ENCODE measurements at places on chromosomes 3 and 15. TPM values are rescaled to one million over a fixed set of nuclear protein-coding genes. Genes with fewer than 3 reads are reported as not detected.
A peak's percentile ranks its signal among the peaks of the same experiment; 100 is the strongest.

DNA sequence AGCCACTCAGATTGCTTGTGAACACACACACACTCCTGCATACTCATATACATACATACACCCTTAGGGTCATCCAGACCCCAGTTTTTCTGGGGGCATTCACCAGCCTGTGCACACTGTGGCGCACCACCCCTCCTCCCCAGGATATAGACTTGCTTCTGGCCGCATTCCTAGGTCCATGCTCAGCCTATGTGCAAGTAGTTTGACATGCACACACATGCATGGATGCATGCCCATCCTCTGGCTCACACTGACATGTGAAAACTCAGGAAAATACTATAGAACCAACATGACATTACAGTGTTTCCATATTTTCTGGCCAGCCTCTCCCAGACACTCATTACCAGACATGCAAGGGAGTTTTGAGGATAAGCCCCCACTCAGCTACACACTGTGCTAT lies 79.3 kb upstream of the POLG start:
- DNase-seq = no peak

DNA sequence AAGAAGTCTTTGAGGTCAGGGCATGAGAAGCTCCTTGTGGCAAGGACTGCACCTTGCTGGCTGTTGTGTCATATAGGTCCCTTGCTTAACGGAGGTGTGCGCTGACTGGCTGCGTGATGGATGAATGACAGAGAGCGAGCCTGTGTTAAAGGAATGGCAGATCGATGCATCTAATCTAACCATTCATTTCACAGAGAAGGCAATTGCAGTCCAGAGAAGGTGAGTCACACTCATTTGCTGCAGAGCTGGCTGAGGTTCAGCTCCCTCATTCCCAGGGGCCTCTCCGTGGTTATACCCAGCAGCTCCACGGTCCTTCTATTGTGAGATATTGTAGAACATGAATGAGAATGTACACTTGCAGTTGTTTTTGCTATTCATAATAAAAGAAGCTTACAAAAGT lies 289.3 kb downstream of the EPHB1 start:
- no peak for DNase-seq

GRCh38 chr15:76696840-76697239 lies 208.3 kb downstream of the SCAPER start:
- DNase-seq = no peak

- peak; percentile 82 for DNase-seq
These were observed 34.3 kb upstream of the APH1B start for GRCh38 chr15:63243101-63243500.

DNA sequence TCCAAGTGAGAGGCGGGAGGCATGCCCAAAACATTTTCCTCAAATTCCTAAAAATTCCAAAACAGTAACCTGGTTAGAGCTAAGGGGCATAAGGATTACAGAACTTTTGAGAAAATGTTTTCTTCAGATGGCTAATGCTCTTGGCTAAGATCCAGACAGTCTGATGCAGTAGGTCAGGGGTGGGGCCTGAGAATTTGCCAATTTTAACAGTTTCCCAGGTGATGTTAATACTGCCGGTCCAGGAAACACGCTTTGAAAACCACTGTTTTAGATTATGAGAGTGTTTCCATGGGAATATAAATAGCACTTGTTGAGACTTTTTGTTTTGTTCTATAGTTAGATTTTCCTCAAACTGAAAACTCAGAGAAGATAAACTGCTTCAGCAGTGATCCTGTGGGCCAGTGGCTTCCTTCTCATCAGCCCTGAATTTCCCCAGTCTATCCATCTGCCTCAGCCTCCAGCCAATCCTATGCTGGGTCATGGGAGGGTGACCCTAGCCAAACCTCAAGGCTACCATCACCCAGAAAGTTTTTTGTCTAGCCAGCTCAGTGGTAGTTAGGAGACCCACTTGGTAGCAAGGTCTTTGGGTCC lies 71.6 kb upstream of the ACP3 start:
- no peak for DNase-seq

DNA sequence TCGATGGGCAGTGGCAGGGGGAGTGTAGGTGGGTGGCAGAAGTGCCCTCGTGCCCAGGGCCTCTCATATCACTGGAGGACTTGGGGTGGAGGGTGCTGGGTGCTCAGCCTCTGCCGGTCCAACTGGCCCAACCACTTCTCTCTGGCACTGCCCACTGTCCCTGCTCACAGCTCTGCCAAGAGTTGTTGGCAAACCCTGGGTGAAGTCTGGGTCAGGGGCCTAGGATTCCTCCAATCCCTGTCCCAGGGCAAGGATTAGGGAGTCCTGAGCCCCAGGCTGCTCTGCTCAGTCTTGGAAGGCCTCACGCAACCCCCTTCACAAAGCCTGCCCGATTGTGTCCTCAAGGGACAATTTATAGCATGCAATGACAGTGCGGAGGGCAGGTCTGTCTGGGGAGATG lies 5.2 kb upstream of the PRKCD start:
- no peak for DNase-seq

DNA sequence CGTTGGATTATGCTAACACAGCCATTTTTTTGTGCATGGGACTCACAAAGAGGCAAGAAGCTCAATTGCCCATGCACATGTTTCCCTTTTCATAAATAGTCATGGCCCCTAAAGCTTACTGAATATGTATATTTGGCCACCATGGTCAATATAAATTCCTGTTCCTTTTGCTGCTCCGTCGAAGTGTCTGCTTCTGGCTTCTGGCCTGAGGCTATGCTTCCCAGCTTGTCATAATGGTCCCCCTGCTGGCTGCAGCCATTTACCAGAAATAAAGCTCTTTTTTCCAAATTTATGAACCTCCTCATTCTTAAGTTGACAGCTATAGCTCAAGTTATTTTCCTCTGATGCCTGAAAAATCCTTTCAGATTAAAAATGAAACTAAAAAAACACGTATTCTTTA lies 602.1 kb downstream of the VGLL3 start:
- DNase-seq = no peak

- no peak for DNase-seq
These were observed 16.0 kb upstream of the PCOLCE2 start for GRCh38 chr3:142904639-142905436.

DNA sequence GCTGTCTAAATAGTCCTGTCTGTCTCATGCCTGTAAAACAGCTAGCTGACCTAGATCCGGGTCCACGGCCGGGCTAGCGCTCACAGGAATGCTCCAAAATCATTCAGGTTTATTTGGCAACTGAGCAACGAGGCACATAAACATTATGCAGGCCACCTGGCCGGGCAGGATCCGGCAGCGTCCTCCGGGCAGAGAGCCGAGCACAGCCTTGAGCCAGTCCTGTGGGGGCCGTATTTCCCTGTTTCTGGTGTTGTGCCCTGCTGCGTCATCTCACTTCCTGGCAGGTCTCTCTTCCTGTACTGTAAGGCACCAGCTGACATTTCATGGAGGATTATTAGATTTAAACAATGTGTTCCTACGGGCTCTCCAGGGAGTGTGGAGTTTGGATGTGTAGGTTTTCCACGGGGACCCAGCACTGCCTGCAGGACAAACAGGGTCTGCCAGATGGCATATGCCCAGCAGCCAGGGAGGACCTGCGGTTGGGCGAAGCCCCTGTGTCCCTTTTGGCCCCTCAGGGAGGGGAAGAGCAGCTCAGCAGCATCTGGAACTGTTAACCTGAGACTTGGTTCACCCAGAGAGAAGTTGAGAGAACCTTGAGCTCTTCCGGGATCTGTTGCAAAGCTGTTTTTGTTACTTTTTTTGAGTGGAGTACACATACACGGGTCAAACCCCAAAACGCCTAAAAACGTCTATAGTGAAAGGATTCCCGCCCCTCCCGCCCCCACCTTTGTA lies 16.6 kb upstream of the LRRK1 start:
- DNase-seq = peak; percentile 91

CDCP1 gene
- total RNA-seq = 4.8 TPM

ABHD10 gene
- total RNA-seq = 15.4 TPM

SEMA3G gene
- 17.7 TPM for total RNA-seq

IL12A gene
- total RNA-seq = not detected

TEX9 gene
- total RNA-seq = 2.4 TPM
